Stimulated activated CD8-positive, alpha-beta memory T cell treated with anti-CD3 and anti-CD28 coated beads, Interleukin-7, amount 100 ng/mL, for 1 hour (primary cell): ENCODE measurements at places on chromosomes 2 and 18.
A peak's percentile ranks its signal among the peaks of the same experiment; 100 is the strongest.

DNA sequence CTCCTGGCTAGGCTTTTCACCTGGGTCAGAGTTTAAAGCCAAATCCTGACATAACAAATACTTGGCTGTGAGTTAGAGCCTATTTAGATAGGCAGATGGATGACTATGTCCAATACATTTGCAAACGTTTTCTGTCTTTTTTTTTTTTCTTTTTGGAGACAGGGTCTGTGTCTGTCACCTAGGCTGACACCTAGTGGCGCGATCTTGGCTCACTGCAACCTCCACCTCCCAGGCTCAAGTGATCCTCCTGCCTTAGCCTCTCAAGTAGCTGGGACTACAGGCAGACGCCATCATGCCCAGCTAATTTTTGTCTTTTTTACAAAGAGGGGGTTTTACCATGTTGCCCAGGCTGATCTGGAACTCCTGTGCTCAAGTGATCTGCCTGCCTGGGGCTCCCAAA, 124.8 kb downstream of the DYM start:
- DNase-seq, result no peak

DNA sequence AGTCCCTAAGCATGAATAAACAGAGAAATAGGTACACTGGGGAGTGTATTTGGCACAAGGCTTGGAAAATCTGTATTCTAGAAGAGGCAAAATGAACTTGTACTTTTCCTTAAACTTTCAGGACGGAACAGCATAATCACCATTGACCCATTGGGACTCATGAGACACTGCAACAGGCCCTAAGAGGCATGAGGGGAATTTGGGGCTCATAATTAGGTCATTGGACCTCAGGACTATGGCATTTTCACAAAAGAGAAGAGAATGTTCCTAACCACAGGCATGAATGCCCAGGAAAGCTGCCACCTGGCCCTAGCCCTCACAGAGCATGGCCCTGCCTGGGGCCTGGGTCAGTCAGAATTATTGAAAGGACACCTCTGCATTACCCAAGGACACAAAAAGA, 67.9 kb upstream of the PIK3C3 start:
- no peak for DNase-seq

- DNase-seq, result no peak
These were observed 558.2 kb downstream of the SUCLG1 start for GRCh38 chr2:83900862-83901261.

DNA sequence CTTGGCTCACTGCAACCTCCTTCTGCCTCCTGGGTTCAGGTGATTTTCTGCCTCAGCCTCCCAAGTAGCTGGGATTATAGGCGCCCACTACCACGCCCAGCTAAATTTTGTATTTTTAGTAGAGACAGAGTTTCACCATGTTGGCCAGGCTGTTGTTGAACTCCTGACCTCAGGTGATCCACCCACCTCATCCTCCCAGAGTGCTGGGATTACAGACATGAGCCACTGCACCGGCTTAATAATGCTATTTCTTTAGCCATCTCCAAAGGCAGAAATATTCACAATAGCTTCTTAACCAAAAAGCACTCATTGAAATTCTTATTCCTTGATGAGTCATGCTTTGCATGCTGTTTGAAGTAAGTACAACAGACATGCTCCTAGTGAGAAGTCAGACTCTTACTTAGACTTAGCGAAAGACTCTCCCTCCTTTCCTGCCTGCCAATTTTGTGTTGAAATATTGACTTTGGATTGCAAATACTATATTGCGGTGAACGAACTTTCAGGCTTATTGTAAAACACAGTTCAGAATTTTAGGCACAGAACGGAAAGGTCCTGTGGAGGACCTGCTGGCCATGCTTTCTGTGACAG, 4.4 kb downstream of the ACTR3 start:
- DNase-seq, result no peak

DNA sequence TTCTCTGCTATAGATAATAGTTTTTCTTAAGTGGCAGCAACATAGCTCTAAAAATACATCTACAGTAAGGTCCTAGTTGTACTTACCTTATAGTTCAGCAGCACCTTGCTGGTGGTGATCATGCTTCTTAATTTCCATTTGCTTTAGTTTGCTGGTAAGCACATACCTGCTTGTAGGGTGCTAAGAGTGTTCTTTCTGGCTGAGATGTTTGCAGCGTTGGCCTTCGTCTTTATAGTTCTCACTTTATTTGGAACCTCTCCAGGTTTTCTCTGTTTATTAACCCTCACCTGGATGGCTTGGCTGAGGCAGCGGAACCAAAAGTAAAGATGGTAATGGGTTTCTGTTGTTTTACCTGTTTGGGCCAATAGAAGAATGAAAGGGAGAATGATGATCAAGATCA, 123.6 kb upstream of the EFEMP1 start:
- DNase-seq, result no peak

GRCh38 chr2:1088192-1088860, 137.7 kb downstream of the SNTG2 start:
- no peak for DNase-seq

DNA sequence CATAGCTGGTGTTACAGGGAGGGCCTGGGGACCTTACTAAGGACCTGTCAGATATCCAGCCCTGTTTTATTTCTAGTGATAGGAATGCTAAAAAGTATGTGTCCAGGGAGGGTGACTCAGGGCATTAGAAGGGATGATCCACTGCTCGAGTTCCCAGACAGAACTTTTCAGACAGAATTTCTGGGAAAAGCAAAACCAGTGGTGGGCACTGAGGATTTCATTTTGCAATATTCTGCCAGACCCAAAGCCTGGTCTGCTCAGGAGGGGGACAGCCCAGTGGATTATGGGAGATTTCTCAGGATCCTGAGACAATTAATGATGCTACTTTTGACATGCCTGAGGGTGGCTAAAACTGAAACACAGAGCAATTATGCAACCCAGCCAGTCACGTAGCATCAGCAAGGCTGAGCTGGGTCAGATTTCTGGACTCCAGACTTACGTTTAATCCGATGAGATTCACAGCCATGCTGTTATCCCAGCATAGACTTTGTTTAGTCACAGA, 4.7 kb upstream of the KCNE4 start:
- DNase-seq, result no peak

DNA sequence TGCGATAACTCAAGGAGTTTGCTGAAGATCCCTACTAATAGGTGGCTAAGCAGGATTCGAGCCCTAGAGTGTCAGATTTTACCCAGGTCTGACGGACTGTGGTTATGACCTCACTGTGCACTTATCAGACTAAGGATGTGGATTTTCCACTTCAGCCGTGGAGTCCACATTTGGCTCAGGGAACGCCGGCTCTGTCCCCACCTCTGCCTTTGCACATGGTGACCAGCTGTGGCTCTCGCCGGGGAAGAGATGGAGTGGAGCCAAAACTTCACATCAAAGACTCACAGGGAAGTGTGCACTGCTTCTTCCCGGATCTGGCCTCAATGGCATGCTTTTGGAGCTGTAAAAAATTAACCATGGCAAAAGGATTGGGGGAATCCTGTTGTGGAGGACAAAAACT, 249.3 kb upstream of the APCDD1 start:
- DNase-seq, result no peak

- DNase-seq, result no peak
These were observed 110.6 kb upstream of the LYPD1 start for GRCh38 chr2:132780651-132781050.

DNA sequence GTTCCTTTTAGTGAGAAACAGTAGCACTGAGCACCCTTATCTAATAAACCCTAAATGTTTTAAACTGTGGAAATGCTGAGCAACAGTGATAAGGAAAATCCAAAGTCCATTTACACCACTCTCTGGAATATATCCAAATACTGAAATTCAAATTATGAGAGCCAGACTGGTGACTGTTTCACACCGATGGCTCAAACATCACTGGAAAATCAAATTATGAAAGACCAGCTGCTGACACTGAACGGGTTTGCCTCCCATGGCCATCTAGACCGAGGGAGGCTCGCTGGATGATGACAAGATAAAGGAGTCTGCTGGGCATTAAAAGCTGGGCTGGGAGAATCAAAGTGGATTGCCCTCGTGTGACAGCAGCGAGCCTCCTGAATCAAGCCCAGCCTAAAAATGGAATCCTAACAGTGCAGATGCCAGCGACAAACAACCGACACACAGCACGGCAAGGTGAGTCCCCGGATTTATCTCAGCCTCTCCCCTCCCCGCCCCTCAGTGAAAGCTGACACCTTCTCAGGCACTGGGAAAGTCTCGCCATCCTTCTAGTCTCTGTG, 30.3 kb downstream of the SERPINE2 start:
- no peak for DNase-seq

GRCh38 chr18:3151399-3152264, 68.1 kb downstream of the MYOM1 start:
- DNase-seq, result no peak

DNA sequence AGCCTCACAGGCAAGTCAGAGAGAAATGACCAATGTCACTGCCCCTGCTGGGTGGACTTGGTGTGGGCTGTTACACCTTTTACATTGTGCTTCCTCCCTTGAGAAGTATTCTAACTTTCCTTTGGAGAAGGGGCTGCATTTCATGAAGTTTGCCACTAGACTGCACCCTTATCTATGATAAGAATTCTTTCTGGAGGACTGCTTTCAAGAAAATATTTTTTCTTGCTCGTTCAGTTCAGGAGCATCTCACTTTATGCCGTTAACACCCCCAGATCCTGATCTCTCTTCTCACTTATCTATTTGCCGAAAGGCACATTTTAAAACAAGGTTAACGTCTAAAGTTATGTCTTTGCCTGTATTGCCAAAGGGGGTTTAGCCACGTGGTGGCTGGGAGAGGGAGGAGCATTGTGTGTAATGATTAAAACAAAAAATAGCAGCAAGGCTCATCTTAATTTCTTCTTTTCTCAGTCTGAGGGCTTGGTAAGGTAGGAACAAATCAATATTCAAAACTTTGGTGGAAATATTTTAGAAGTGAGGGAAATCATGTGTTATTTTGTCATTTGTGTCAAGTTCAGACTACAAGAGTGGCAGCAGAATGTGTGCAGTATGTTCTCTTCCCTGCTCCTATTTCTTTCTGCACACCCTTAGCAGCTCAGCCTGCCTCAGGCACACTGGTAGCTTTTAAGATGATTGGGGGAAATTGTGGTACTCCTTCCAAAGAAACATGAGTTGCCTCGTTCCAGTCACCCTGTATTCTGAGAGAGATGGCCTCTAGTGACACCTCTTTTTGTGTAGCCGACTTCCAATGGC, 1.6 kb upstream of the IGFBP5 start:
- DNase-seq, result no peak

GRCh38 chr18:67475673-67476072, 40.8 kb downstream of the DSEL start:
- no peak for DNase-seq

- DNase-seq, result no peak
These were observed 385.0 kb upstream of the KLHL29 start for GRCh38 chr2:22999951-23000350.

DNA sequence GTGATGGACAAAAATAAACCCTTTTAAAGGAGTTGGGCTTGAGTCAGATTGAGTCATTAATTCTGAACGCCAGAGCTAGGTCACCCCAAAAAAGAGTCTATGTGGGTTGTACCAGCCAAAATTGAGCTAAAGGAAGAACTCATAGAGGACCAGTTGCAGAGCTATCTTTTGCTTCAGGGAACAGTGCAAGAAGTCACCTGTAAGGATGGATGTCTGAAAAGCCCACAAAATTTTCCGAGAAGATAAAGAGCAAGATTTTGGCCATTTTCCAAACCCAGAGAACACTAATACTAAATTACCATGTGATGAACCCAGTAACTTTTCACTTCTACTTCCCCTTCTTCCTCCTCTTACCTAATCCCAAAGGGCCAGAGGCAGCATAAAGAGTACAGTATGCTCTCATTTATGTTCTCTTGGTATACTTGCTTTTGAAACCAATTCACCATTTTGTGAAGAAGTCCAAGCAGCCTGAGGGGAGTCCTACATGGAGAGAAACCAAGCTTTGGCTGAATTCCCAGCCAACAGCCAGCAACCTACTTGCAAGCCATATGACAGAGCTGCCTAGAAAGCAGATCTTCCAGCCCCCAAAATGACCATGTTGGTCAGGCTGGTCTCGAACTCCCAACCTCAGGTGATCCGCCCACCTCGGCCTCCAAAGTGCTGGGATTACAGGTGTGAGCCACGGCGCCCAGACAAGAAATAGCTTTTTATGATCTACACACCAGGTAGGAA, 551.7 kb downstream of the SATB2 start:
- DNase-seq, result no peak

- no peak for DNase-seq
These were observed 9.8 kb downstream of the TUBB6 start for GRCh38 chr18:12317664-12318333.

DNA sequence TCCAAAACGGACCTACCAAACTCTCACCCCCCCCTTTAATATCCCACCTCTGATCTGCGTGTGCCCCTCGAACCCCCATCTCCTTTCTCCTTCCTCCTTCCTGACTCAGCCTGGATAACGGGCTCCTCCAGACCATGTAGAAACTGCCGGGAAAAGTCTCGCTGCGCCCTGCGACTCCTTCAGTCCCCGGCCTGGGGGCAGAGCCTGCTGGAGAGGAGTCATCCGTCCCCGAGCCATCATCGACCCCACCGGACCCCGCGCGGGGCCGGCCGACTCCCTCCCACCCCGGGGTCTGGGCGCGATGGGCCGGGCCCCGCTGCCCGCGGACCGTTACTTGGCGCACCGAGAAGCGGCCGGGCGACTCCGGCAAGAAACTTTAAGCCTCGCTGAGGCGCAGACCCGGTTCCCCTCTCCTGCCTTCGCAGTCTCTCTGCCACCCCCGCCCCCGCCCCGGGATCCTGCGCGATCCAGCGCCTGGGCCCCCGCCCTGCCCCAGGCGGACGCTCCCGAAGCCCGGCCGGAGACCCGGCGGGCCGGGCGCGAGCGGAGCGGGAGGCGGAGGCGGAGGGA, 3.4 kb downstream of the ZEB2 start:
- no peak for DNase-seq

- peak; percentile 77 for DNase-seq
These were observed 1.5 kb upstream of the GPR148 start for GRCh38 chr2:130727286-130727924.

DNA sequence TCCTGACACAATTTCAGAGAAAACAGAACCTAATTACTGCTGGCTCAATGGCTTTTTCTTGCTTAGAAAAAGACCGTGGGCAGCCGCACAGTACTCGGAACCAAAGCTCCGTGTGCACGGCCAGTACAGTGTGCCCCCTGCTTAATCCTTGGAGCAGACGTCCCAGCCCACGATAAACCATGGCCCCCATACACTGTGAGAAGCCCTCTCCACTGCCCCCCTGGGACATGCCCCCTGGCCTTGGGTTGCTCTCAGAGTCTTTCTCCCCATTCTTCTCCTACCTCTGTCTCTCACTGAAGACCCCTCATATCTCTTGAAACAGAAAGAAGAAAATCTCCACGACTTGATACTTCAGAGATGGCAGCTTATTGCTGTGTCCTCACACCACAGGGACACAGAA, 44.0 kb downstream of the CYP26B1 start:
- no peak for DNase-seq

- no peak for DNase-seq
These were observed 42.2 kb downstream of the LPIN1 start for GRCh38 chr2:11788461-11789124.

GRCh38 chr2:197946562-197946961, 142.2 kb downstream of the PLCL1 start:
- no peak for DNase-seq
